Gastroesophageal sphincter (tissue), 4 donors: ENCODE measurements at places on chromosomes 7 and 10.

- no peaks in the 10 kb centered on the region for H3K4me1 ChIP-seq
- H3K36me3 ChIP-seq: no peaks in the 10 kb centered on the region
- H3K27ac ChIP-seq: no peak overlapping the region
Measured at GRCh38 chr7:32427769-32428291, 62.4 kb downstream of the LSM5 start.

GRCh38 chr7:98186452-98187137 lies 24.6 kb upstream of the BHLHA15 start:
- H3K27me3 ChIP-seq: no peaks in the 10 kb centered on the region
- peak overlapping the region; percentile 63 for H3K27ac ChIP-seq
- no peak overlapping the region for H3K4me3 ChIP-seq
- H3K36me3 ChIP-seq: peaks cover 38% of the 10 kb centered on the region

DNA sequence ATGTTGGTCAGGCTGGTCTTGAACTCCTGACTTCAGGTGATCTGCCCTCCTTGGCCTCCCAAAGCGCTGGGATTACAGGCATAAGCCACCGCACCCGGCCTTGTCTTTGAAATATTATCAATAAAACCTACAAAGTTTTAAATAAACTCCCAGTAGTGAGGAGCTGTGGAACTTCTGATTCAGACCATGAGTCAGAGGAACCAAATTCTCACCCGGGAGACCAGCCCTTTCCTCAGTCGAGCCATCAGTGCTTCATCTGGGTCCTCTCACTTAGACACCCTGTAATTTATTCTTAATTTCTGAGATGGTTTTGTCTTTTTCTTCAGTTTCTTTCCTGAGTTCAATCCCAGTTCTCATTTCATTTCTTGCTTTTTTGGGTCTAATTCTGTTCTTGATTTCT lies 68.6 kb downstream of the DYNC2I1 start:
- H3K4me3 ChIP-seq: no peak overlapping the region
- no peak overlapping the region for H3K27ac ChIP-seq
- H3K27me3 ChIP-seq: no peaks in the 10 kb centered on the region
- H3K36me3 ChIP-seq: peaks cover 100% of the 10 kb centered on the region

DNA sequence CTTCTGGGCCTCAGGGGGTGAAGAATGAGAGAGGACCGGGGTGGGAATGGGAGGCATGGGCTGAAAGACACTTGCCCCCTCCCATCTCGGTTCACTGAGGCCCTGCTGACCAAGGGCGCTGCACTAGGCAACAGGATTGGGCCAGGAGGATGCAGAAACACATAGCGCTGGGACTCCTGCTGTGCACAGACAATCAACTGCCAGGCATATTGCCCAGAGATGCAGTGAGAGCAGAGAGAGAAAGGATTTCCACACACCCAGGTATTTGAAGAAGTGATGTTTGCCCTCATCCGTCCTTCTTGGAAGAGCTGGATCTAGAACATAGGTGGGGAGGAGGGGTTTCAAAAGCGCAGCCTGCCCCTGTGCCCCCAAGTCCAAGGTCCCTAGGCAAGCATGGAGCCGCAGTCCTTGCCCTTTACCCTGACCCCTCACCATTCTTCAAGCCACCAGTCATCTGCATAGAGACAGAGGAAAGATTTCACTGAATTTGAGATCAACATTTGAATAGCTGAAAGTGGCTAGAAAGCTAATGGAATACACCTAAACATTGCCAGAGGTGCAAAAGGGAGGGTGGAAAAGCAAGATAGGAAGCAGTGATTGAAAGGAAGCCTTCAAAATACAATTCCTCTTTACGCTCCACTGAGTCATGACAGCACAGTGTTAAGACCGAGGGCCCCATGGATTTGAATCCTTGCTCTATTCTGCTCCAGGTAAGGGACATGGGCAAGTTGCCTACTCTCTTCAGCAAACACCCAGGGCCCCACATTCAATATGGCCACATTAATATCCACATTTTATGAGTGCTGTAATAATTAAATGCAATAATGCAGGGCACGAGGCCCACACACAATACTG lies 44.2 kb upstream of the TNS3 start:
- no peaks in the 10 kb centered on the region for H3K27me3 ChIP-seq
- H3K4me1 ChIP-seq: peaks cover 34% of the 10 kb centered on the region
- no peak overlapping the region for H3K27ac ChIP-seq
- ATAC-seq: no peak
- H3K36me3 ChIP-seq: no peaks in the 10 kb centered on the region

GRCh38 chr7:156989766-156990535 lies 20.5 kb downstream of the MNX1 start:
- peaks cover 61% of the 10 kb centered on the region for H3K27me3 ChIP-seq
- ATAC-seq: no peak
- H3K27ac ChIP-seq: no peak overlapping the region
- no peaks in the 10 kb centered on the region for H3K36me3 ChIP-seq
